ENCODE measurements at places on chromosomes 12 and 14.
A peak's percentile ranks its signal among the peaks of the same experiment; 100 is the strongest.

- DNase-seq: no peak
These were observed 90.2 kb upstream of the RESF1 start for GRCh38 chr12:31868965-31869364.

DNA sequence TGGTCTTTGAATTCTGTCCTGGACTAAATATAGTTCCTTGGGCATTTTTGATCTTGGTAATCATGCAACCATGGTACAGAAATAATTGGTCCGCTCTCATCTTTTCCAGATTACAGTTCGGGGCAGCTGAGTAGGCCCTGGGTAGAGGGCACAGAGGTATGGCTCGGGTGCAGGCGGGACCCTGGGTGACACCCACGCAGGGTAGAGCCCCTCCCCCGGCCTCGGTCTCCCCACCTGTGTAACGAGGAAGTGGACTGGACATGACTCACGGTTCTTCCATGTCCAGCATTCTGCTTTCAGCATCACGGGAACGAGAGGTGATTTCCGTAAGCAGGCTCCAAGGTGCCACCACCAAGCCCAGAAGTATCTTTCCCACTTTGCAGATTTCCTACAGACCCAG is 91.0 kb upstream of the DIO3 start:
- no peak for DNase-seq

GRCh38 chr12:46788072-46788887 is 37.5 kb downstream of the SLC38A4 start:
- no peak for DNase-seq

- DNase-seq: peak; percentile 40
These were observed 11.5 kb downstream of the GTF2A1 start for GRCh38 chr14:81209167-81209836.

GRCh38 chr12:83052890-83053541 is 366.3 kb downstream of the TMTC2 start:
- peak; percentile 62 for DNase-seq

- DNase-seq: no peak
These were observed 582.7 kb downstream of the SLC6A15 start for GRCh38 chr12:84329938-84330337.

DNA sequence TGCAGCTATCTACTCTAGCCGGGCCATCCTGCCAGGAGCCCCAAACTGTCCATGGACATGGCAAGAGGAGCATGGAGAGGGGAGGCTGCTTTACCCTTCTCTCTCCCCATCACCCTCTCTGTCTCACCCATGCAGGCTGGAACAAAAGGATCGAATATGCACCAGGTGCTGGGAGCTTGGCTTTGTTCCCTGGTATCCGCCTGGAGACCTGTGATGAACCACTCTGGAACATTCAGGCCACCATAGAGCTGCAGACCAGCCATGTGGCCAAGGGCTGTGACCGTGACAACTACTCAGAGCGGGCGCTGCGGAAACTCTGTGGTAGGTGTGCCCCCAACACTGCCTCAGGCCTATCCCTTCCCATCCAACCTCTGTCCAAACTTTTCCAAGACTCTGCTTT is 5.9 kb downstream of the CLSTN3 start:
- DNase-seq: no peak

GRCh38 chr12:32609966-32610365 is 69.1 kb upstream of the DNM1L start:
- no peak for DNase-seq

GRCh38 chr12:3489057-3489456 is 1.9 kb upstream of the PRMT8 start:
- DNase-seq: no peak

DNA sequence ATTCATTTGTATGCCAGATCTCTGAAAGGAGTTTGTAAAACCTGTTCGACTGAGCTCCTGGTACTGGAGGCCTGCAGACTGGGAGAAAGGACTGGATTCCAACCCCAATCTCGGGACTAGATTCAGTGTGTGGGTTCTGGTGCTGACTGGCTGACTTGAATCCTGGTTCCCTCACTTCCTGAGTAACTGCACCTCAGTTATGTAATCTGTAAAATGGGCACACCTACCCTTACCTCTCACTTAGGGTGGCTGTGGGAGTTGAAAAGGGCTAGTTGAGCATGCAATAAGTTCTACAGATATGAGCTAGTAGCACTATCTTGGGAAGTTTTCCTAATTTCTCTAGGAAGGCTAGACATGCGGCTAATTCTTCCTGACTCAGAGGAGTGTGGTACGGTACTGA is 621.3 kb upstream of the TBX3 start:
- no peak for DNase-seq

DNA sequence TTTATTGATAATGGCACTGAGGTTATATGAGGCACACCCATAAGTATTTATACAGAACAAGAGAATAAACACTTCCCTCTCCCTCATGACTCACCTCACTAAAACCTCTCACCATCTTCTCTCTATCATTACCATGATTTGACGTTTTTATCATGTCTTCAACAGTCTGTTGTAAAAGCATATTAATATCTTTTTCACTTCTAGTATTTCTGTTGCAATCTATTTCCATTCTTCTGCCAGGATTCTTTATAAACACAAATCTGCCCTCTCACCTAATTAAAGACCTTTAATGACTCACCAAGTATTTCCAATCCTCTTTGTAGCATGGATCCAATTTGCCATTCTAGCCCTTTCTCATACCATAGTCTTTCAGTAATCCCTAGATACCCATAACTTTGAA is 527.7 kb downstream of the SLC16A7 start:
- no peak for DNase-seq

DNA sequence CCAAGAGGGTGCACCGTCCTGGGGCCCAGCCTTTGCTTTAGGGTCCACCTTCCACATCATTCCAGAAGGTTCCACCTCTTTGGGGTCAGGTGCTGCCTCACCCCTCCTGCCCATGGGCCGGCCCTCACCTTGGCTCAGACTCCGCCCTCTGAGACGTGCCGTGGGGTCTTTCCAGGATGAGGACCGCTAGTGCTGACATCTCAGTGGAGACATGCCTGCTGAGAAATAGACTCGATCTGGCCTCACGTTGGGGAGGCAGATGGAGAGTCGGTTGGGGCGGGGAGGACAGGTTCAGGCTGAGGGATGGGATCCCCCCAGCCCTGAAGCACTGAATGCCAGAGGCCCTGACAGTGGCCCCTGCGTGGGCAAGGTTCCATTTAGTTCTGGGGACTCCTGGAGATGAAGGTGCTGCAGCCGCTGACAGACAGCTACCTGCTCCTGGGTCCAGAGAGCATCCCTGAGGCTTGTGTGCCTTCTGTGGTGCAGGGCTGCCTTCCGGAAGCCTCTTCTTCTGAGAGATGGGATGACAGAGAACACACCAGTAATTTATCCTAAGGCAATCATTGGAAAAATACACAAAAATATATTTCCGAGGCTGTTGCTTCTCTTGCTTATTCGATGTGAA is 185.3 kb downstream of the KIF26A start:
- no peak for DNase-seq

- peak; percentile 86 for DNase-seq
These were observed 2.5 kb upstream of the CACNA2D4 start for GRCh38 chr12:1920971-1921370.

- no peak for DNase-seq
These were observed 2.3 kb downstream of the LRRC74A start for GRCh38 chr14:76828339-76829012.

- peak; percentile 25 for DNase-seq
These were observed 76.8 kb downstream of the DAD1 start for GRCh38 chr14:22512106-22512814.

GRCh38 chr12:94240171-94240570 is 91.8 kb downstream of the PLXNC1 start:
- peak; percentile 87 for DNase-seq

All from hematopoietic multipotent progenitor cell treated with erythropoietin and hydrocortisone succinate and interleukin-3 and kit ligand, for 4 days (in vitro differentiated cells).